Renal pelvis (tissue), 12 donors: ENCODE measurements at places on chromosomes 5 and 9.

- no peak for DNase-seq
These were observed 2.9 kb upstream of the GPRIN1 start for GRCh38 chr5:176612855-176613254.

GRCh38 chr9:87138128-87139040 lies 191.1 kb upstream of the GAS1 start:
- DNase-seq: no peak

DNA sequence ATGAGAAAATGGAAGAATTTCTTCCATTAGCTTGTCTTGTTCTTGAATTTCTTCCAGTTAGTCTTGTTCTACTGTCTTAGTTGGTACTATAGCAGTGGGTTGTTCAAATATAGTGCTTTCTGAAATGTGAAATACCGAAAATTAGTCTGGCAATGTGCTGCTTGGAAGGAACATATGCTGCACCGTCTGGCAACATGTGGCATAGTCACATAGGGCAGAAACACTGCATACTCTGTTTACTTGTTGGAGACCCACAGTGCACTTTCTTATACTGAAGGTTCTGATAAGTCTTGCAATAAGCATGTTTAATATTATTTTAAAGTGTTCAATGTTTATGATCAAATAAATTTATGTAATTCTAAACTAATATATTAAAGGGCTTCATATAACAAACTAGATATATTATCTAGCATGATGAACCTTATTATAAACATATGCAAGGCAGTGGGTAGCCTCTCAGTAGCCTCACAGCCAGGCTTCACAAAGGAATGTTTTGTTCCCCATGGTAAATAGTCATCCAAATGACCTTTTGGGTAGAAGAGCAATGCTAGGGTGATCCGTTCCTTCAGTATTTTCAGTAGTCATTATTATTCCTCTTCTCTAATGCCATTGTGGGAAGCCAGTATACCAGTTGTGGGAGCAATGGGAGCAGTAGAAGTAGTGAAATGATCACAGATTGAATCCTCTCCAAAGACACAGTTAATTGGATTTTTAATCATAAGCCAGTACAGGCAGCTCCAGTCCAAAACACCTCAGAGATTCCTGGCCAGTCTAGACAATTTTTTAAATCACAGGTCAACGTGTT lies 1106.7 kb downstream of the DTWD2 start:
- no peak for DNase-seq

DNA sequence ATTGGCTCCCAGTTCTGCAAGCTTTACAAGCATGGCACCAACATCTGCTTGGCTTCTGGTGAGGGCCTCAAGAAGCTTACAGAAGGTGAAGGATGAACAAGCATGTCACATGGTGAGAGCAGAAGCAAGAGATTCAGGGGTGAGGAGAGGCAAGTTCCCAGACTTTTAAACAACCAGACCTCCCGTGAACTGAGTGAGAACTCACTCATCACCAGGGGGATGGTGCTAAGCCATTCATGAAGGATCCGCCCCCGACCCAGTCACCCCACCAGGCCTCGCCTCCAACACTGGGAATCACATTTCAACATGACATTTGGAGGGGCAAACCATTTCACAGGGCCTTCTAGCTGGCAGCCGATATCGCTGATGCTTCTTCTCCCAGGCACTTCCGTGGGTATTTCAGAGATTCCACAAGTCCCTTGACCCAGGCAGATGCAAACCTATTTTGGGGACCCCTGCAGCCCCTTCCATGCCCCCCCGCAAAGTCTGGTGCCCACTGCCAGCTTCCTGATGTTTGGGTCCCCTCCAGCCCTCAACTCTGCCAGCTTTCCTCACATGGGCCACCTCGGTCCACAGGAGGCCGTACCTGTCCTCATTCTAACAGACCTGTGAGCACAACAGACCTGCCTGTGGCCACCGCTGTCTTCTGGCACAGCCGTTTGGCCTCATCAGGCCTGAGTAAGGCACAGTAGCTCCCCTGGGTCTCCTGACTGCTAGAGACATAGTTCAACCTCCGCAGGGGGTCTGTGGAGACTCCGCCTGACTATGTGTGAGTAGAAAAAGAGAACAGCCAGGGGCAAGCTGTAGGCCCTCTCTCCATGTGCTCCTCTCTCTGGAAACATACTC lies 60.7 kb upstream of the ANGPTL2 start:
- DNase-seq: no peak

DNA sequence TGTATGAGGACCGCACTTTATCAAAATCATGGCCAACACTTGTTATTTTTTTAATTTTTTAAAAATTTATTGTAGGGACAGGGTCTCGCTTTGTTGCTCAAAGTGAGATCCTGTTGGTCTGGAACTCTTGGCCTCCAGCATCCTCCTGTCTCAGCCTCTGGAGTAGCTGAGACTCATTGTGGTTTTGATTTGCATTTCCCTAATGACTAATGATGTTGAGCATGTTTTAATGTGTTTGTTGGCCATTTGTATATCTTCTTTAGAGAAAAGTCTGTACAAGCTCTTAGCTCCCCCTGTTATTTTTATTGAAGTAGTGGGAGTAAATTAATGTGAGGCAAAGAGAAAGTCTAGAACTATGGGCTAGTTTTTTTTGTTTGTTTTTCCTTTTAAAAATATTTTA lies 1.6 kb upstream of the RPS6 start:
- no peak for DNase-seq

DNA sequence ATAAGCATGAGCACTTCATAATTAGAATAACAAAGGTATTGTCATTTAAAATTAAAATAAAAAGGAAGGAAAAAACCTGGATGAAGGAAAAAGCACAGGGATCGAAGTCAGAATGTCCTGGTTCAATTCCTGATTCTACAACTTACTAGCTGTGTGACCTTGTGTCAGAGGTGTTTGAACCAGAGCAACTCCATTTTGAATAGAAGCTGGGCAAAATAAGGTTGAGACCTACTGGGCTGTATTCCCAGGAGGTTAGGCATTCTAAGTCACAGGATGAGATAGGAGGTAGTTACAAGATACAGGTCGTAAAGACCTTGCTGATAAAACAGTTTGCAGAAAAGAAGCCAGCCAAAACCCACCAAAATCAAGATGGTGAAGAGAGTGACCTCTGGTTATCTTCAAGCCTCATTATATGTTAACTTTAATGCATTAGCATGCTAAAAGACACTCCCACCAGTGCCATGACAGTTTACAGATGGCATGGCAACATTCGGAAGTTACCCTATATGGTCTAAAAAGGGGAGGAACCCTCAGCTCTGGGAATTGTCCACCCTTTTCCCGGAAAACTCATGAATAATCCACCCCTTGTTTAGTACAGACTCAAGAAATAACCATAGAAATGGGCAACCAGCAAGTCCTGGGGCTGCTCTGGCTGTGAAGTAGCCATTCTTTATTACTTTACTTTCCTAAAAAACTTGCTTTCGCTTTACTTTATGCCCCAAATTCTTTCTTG lies 412.7 kb downstream of the PIK3R1 start:
- no peak for DNase-seq

GRCh38 chr9:98742325-98743280 lies 33.9 kb upstream of the GABBR2 start:
- DNase-seq: no peak
